M059J (cell line): ENCODE measurements at places on chromosomes 12 and 14.
A peak's percentile ranks its signal among the peaks of the same experiment; 100 is the strongest.

DNA sequence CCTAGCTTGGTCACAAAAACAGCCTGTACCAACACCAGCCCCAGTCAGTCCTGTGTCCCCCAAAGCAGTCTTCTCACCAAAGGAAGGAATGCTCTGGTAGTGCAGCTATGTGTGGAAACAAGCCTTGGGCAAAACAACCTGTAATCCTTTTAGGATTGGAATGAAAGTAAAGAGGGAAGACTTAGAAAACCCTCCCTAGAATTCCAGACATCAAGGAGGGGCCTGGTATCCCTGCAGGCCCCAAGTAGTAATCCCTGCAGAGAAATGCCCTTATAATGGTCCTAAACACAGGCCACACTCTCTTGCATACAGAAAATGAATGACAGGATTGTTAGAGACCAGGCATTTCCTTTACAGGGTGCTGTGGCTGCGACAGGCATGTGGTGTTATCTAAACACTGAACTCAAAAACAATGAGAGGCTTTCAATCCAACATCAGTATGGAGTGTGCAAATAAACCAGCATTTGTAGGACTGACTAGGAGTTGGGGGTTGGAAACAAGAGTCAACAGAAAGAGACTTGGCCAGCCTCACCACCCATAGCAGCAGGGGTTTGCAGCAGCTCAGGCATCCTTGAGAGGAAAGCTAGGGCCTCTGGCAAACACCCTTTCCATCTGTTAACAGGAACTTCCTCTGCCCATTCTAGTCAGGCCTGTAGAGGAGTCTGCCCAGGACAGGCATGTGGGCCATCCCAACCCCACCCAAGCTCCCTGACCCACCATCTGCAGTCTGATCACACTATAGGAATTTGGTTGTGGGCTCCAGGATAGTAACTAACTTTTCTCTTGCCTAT, 59.1 kb downstream of the DCAF5 start:
- peak; percentile 67 for DNase-seq

GRCh38 chr12:646442-647384, 16.5 kb downstream of the NINJ2 start:
- no peak for DNase-seq

DNA sequence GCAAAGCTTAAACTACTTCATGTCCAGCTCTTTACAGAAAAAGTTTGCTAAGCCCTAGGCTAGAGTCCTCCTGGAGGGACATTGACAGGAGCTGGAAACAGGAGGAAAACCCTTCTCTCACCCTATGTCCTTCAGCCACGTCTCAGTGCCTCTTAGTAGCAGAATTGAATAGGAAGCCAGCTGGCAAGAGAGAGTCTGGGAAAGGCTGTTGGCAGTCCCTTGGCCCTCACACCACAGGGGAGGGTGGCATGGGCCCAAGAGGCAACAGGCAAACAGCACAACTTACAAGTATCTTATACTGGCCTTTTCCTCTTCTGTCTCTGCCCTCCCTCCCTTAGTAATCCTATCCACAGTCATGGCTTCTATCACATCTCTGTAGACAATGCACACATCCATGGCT, 27.7 kb upstream of the DHRS2 start:
- DNase-seq: no peak

GRCh38 chr12:117854339-117855012, 114.3 kb downstream of the KSR2 start:
- peak; percentile 46 for DNase-seq

- DNase-seq: no peak
Observed at GRCh38 chr12:128734371-128734770, 89.4 kb downstream of the SLC15A4 start.

GRCh38 chr14:89067293-89067972, 243.0 kb downstream of the TTC8 start:
- no peak for DNase-seq

GRCh38 chr12:42420395-42420794, 94.4 kb downstream of the PPHLN1 start:
- DNase-seq: no peak

DNA sequence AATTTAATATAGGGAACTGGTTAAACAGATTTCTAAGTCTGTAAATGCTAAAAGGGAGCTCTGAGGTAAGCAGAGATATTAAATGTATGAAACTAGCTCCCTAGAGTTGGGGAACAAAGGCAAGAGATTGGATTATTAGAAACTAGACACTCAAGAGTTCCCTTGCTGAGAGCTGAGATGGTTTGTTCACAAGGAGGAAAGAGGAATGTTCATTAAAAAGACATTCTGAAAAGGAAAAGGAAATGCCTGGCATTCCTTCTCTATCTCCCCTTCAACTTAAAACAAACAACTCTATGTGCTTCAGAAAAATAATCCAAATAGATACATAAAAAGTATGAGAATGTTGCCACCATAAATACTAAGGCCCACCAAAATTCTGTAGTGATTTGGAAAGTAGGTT, 73.7 kb downstream of the GALNT4 start:
- peak; percentile 72 for DNase-seq

DNA sequence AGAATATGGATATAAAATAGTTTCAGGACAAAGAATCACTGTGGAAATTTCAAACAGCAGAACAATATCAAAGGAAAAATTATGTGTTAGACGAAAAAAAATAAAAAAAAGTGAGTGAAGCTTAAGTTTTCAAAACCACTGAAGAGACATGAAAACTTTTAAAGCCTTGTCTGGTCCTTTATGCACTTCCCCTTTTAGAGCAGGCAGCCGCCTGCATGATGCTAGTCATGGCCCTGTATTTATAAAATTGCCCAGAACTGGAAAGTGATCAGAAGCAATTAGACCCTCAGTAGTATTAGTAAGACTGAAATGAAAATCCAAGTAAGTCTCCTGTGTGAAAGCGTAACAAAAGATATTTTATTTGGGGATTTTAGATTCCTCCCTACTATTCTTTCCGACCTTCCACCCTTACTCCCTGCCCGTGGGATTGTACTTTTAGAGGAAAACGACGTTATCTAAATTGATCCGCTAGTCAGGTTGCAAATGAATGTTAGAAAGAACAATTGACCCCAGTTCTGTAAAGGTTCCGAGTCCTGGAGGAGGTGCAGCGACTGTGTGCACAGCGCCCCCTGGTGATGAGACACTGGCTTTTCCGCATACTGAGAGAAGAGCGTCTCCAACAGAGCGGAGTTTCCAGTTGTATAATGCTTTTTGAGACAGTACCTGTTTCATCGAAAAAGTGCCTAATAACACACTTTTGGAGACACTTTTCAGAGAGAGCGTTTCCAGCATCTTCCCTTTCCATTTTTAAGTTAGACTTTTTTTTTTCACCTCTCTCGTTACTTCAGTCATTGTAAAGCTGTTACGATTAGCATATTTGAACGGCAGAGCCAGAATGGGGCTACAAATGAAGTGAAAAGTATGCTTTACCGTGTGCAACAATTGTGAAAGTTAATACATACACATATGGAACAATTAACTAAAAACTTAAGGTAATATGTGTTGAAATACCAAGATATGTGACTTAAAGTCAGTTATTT, 12.4 kb downstream of the MGST1 start:
- DNase-seq: peak; percentile 48
